Left ventricle myocardium inferior (tissue), 1 donor: ENCODE measurements at places on chromosomes 1 and 21. TPM values are rescaled to one million over a fixed set of nuclear protein-coding genes. Genes with fewer than 3 reads are reported as not detected.

DNA sequence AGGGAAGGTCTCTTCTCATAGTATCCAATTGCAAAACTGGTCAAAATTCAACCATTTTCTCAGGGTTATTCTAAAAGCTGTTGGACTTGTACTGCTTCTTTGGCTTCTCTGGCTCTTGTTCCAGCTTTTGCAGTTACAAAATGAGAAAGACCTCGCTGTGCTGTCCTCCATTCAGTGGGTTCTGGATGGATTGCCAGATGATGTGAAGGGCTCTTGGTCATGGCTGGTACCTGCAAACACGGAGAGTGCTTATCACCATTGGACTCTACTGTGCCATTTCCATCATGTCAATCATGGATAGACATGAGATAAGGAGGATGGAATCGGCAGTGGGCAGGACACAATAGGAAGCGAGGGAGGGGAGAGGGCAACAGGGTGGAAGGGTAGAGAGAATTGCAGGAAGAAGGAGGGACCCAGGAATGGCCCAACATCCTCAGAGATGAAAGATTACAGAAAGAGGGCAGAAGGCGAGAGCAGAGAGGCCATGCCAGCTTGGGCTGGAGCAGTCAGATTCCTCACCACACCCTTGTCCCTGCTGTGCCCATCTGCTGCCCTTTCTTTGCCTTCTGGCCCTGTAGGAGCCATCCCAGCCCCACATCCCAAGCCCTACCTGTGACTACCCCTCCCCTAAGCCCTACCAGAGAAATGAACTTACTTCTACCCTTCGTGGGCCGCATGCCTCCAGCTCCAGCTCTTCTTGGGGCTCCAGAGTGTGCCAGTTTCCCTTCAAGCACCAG, 70.3 kb downstream of the HIVEP3 start:
- DNase-seq, result no peak

DNA sequence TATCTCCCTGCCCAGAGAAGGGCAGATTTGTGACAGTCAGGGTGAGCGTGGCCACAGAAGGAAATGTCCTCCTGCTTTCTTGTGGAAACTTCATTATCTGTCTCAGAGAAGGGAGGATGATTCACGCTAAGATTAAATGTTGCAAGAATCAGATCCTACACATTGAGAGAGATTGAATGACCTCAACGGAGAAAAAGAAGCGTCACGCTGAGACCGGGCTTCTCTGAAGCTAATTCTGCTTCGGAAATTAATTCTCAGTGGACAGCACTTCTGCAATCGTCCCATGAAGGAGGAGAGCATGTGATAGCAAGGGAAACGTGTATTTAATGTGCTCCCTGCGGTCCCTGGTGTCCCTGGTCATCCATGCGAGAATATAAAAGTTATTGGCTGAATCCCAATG, 19.8 kb upstream of the C1orf21 start:
- DNase-seq, result no peak

DNA sequence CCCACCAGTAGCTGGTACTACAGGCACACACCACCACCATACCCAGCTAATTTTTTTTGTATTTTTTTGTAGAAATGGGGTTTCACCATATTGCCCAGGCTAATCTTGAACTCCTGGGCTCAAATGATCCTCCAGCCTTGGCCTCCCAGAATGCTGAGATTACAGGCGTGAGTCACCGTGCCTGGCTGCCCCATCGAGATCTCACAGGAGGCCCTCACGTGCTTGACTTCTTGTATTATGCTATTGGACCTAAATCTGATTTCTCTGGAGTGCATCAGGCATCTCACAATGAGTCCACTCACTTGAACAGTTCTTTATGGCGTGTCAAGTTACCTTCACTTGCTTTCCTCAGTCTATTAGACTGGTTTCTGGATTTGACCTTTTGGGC, 9.3 kb upstream of the RSRP1 start:
- no peak for DNase-seq

DNA sequence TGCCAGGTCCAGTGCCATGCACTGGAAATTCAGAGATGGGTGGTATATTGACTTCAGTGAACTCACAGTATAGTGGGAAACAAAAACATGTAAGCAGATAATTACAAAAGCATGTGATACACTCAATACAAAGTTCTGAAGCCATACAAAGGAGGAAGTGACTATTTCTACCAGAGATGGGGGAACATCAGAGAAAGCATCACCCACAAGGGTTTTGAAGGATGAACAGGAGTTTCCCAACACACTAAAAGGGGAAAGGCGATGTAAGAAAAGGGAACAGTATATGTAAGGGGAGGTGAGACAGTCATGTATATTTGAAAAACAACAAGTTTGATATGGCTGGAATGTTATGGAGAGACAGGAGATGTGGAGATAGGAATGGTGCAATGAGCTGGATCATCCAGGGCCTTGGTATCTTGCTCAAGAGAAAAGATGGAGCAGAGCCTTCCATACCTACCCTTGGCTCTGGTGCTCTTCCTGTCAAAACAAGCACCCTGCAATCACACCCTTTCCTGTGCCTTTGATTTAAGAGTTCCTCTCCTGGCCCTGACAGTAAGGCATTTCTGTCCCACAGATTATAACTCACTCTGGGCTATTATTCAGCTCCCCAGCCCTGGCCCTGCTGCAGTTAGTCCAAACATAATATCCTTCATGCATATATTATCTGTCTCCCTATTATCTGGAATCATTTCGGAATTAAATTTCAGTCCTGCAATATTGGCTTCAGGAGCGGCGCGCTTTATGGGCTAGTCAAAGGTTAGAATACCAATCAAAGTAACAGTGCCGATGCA, 60.5 kb downstream of the DMAP1 start:
- no peak for DNase-seq

The LCE2C gene
- not detected for total RNA-seq

DNA sequence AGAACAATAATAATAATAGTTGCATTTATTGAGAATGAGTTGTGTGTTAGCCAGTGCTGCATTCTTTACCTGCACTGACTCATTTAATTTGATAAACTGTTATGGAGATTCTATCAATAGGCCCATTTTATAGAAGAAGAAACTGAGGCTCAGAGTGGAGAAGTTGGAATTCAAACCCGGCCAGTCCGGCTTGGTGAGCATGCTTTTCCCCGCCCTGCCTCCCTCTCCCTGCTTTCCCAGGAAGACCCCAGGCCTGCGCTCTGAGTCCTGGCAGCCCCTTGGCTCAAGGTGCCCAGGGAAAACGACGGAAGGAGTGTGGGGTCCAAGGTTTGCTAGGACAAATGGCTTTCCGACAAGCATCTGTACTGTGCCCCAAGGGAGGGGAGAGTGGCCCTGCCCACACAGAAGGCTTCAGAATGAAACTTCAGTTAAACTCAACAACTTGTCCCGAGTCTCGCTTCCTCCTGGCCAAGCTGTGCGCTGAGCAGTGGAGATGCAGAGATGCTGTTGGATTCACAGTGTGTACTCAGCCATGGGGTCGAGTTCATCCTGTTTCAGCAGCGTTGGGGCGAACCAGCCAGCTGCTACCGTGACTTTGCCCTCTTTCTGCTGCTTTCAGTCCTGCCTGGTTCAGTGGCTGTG, 23.3 kb upstream of the PADI6 start:
- no peak for DNase-seq

GRCh38 chr1:229249854-229250644, 20.9 kb upstream of the RAB4A start:
- no peak for DNase-seq

The GUK1 gene
- total RNA-seq, result 150 TPM

DNA sequence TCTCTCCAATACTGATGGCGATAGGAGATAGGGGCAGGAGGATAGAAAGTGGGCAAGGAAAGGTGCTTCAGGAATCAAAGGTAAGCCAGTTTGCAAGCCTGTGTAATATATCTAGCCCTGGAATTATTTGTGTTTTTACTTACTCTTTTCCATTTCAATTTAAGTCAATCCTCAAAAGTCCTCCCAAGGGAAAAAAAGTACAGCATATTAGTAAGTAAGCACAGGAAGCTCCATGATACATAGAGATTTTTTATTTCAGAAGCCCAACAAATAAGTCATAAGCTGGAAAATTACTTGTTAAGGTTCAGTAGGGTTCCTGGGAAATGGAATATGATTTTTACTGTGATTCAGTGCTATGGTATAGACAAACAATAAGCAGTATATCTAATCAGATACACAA, 337.7 kb upstream of the DUSP10 start:
- no peak for DNase-seq

The GNAT2 gene
- total RNA-seq, result not detected

- DNase-seq, result no peak
These were observed 10.7 kb upstream of the ARHGEF11 start for GRCh38 chr1:157056269-157056668.

GRCh38 chr1:171090604-171091003, at the start of gene FMO3:
TSS of gene FMO3 (plus strand) at chr1:171090905. CDS start at chr1:171092659, 1,754 bp downstream.
- DNase-seq, result no peak

The SPATA45 gene
- not detected for total RNA-seq

DNA sequence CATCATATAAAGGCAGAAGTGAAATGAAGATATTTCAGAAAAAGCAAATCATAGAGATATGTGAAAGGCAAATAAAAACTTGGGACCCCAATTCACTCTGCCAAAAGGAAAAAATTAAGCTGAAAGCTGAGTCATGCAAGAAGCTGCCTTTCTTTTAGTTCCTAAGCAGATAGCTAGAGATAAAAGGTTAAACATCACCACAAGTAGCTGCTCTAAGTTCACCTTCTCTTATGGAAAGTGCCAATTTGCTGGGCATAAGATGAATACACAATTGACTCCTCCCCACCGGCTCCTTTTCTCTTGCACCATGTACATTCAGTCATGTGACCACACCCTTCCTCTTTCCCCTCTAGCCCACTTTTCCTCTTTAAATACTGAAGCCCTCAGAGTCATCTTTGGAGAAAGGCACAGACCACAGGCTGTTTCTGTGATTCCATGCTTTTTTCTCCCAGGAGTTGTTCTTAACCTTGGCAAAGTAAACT, 5.4 kb upstream of the SUMO3 start:
- DNase-seq, result no peak

The TMEM269 gene
- not detected for total RNA-seq

The TPM3 gene
- 161 TPM for total RNA-seq

The S100A13 gene
- 131 TPM for total RNA-seq

The TNFAIP8L2 gene
- total RNA-seq, result 0.88 TPM
